Stimulated activated CD8-positive, alpha-beta memory T cell treated with anti-CD3 and anti-CD28 coated beads, Interleukin-15, amount 100 ng/mL, for 48 hours (primary cell): ENCODE measurements at places on chromosomes 5 and 9.

DNA sequence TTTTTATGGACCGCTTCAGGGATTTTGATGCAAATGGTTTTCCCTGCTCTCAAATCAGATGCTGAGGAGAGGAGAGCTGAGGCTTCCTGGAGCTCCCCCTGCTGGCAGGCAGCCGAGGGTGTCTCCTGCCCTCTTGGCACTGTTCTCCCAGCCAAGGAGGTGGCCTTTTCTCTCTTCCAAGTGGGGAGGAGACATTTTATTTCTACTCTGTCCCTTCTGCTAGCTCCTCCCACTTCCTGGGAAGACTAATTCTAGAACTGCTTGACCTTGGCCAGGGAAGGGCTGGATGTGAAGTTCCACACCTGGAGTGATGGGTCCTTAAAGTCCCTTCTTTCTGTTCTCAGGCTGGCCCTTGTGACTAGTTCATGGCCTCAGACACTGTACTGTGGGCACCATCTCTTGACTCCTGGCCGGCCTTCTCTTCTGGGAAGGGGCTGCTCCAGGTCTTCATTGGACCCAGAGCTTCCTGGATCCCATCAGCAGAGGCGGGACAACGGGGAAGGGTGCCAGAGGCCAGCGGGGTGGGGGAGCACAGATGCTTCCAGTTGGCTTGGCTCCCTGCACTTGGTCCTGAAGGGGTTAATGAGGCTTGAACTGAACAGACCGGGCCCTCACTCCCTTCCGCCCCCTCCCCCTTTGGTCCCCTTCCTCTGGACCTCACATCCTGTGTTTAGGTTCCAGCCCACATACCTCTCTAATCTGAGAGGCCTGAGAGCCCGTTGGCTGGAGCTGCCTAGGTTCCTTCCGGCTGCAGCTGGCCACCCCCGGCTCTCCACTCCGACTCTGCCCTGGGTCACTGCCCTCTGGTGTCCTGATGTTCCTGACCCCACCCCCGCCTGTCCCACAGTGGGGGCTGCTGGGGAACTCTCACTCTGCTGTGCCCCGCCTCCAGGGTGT is 32.1 kb downstream of the PTPA start:
- DNase-seq: peak; percentile 54

- no peak for DNase-seq
These were observed 65.3 kb downstream of the MARCHF3 start for GRCh38 chr5:126965061-126965475.

- DNase-seq: no peak
These were observed 9.9 kb upstream of the PTGS1 start for GRCh38 chr9:122360891-122361290.

DNA sequence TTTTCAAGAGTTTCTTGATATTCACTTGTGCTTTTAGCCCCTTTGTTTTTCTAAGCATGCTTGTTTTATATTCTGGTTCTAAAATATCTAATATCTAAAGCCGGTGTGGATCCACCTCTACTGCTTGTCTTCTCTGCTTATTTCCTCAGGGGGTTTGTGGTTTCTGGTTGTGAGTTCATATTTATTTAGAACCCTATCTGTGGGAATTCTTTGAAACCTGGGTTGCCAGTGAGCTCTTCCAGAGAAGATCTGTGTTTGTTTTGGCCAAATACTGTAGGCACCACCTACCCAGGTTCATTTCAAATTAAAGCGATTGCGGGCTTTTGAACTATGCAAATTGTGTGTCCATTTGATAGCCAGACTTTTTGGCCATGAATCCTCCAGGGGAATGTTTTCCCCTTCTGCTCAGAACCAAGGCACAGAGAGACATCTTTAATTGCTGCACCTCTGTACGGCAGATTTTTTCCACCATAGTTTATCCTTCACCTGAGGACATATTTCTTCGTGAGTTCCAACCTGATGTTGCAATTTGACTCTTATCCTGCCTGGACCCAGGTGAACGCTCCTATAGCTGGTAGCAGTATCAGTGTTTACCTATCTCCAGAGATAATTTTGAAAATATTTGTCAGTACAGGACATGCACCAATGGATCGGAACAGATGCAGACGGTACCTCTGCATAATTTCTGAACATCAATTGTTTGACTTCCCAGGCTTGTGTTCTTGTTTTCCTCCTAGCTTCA is 2.4 kb upstream of the ZBTB43 start:
- no peak for DNase-seq
